ENCODE measurements at places on chromosomes 12 and 14.

- DNase-seq = no peak
Observed at GRCh38 chr12:3532931-3533702, 42.1 kb downstream of the PRMT8 start.

- DNase-seq = no peak
Observed at GRCh38 chr14:27608377-27608776, 1010.5 kb upstream of the NOVA1 start.

DNA sequence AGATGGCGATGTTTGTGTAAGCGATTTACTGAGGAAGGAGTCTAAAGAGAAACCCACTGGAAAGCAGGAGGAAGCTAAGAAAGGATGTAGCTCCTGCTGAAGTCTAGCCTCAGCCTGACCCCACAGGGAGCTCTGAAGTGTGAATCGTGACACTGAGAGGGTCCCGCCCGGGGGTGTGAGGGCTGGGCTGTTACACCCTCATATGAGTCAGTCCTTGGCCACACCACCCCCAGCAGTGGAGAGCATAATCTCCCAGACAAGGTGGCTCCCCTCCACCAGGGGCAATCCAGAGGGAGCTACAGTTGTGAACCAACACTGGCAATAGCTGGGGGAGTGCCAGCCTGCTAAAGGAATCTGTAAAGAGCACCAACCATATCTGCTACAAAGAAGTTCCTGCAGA, 31.5 kb downstream of the SVOP start:
- DNase-seq = no peak

- DNase-seq = no peak
Observed at GRCh38 chr12:111248236-111249017, 120.5 kb downstream of the PHETA1 start.

DNA sequence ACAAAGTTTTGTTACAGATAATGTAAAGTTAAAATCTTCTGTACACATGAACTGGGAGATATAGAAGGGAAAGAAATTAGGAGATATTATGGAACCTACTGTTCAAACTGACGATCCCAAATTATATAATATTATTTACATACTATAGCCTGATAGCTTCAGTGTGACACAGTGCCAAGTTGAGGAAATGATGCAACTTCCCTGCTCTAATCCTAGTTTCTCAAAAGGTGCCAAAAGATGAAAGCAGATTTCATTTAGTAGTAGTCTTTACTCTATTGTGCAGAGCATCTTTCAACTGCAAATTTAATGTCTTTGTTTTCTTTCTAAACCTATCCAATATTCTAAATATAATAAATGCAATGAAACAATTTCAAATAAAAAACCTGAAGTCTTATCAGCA, 46.9 kb downstream of the COCH start:
- no peak for DNase-seq

DNA sequence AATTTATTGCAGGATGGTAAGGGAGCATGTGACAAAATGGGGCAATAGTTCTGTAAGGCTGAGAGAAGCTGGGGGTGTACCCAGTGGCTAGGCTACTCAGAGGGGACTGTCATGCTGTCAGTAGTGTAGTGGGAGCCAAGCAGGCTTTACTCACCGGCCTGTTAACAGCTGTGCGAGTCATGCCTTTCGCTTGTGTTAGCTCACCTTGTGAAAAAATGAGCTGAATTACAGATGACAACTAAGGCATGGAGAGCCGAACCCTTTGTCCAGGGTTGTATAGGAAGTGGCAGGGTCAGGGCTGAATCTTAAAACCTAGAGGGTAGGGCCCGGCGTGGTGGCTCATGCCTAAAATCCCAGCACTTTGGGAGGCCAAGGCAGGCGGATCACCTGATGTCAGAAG, 37.9 kb downstream of the SH2B3 start:
- peak; percentile 66 for DNase-seq

GRCh38 chr14:40525314-40525713, 1081.4 kb upstream of the LRFN5 start:
- DNase-seq = no peak

DNA sequence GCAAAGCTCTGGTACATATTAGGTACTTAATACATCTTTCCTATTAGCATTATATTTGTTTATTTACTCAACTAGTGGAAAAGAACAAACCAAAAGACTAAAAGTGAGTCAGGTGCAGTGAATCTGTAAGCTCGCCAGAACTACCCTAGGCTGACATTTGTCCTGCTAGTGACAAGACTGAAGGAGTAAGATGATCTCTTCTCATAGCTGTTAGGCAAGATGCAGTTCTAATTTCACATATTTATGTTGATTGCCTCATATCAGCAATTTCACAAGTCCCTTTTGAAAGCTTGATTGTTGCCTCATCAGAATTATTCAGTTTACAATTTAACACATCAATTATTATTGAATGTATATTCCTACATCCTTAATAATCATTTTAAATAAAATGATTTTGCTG, 293.0 kb upstream of the NAV3 start:
- DNase-seq = no peak

GRCh38 chr14:61542848-61543790, 152.2 kb upstream of the HIF1A start:
- DNase-seq = no peak

DNA sequence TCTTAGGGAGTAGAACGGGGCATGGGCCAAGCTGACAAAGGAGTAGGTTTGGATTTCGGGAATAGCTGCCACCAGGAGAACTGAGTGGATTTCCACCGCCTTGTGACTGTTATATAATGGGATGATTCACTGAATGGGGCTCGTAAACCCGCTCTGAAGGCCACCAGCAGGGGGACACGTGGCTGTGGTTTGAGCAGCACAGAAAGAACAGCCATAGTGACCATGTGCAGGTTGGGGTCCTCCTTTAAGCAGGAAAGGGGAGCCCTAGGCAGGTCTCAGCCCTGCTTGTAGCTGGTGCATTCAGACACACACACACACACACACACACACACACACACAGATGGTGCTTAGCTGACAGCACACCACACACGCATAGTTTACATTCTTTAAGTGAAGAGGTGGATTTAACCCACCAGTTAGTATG, 8.6 kb upstream of the ASB2 start:
- DNase-seq = no peak

GRCh38 chr14:37147310-37147880, 25.0 kb downstream of the SLC25A21 start:
- DNase-seq = no peak

DNA sequence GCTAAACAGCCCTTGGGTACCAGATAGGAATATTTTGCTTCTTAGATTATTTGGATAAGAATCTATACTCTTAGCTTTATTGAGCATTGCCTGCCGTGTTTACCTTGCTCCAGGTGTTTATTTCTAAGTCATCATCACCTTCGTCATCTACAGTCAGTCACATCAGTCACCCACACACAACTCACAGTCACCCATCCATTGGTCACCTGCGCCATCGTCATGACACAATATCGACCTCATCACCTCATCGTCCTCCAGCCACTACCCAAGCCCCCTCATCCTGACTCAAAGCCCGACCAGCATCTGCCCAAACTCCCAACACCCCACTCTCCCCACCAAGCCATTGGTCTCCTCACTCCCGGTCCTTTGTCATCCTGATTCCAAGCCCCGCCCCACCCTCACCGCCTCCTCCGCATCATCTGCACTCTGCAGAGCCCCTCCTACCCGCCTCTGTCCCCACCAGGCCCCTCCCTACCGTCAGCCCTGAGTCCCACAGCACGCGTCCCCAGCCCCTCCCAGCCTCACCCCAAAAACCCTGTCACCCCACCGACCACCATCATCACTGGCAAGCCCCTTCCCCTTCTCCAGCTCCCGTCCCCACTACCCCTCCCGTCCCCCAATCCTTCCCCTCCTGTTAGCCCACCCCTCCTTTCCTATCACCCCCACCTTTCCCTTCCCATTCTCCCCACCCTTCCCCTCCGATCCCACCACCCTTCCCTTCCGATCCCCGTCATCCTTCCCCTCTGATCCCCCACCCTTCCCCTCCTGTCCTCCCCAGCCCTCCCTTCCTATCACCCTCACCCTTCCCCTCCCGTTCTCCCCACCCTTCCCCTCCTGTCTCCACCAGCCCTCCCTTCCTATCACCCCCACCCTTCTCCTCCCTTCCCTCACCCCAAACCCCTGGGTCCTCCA, 9.8 kb downstream of the DLK1 start:
- no peak for DNase-seq

GRCh38 chr14:73424453-73424852, 33.9 kb downstream of the NUMB start:
- no peak for DNase-seq

GRCh38 chr12:54019924-54020590, 8.2 kb upstream of the HOXC6 start:
- peak; percentile 1 for DNase-seq

DNA sequence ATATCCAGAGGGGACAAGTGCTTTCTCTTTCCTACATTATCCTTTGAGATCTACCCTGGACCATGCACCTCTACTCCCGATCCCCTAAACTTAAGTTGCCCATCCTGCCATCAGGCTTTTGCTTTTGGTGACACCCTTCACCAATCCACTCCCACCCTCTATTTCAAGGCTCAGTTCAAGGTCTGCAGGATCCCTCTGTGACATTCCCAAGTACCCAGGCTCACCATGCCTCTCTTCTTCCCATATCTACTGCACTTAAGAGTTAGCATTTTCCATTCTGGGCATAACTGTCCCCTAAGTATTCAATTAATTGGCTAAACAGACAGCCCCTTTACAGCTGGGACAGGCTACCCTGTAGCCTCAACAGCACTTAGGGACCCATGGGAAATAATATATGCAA, 3.1 kb downstream of the NFYB start:
- no peak for DNase-seq

- no peak for DNase-seq
Observed at GRCh38 chr12:74259199-74259598, 278.4 kb upstream of the ATXN7L3B start.

DNA sequence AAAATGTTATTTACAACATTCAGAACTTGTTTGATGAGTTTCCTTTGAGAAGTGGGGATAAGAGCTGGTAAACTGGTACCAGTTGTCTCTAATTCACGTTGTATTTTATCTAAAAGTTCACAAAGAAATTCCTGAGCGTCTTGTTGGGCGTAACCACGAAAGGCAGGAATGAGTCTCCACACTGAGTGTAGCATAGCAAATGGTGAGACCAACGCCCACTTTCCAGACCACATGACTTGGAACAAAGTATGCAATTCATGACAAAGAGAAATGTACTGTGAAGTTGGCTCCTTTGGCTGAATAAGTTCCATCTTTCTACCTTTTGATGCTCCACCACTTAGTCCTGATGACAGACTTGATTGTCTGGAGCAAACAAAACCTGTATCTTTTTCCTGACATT, 18.4 kb downstream of the USP44 start:
- DNase-seq = no peak

GRCh38 chr12:117874842-117875434, 93.9 kb downstream of the KSR2 start:
- DNase-seq = peak; percentile 57

- no peak for DNase-seq
Observed at GRCh38 chr12:124036171-124036598, 63.2 kb downstream of the ZNF664 start.

DNA sequence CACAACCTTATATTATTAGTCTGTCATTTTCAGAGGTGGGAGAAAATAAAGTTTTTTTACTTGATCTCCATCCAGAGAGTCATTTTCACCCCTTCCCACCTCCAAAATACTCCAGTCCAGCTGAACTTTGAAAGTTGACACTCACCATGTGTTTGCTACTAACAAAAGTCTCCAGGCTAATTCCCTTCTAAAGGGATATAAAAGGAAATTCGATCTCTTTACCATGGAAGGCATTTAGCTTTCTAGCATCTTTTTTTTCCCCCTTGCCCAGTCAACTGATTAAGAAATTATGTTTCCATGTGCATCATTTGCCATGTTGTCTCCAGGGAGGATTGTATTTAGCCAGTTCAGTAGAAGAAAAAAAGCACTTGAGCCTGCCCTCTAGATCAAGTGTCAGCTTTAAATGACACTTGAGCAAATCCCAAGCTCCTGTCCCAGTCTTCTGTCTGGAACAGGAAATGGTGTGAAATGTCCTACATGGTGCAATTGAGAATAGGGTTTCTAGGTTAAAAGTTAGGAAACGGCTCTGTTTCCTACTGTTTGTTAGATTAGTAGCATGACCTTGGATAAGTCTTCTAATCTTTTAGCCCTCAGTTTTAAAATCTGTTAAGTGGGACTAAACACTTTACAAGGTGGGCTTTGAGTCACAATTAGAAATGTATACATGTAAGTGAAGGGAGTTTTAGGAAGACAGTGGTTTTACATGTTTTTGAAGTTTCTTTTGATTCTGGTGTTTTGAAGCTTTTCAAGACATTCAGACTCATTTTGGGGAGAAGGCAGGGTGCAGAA, 67.2 kb downstream of the GNS start:
- DNase-seq = no peak

- no peak for DNase-seq
Observed at GRCh38 chr14:67675219-67675582, 769 bp upstream of the VTI1B start.

DNA sequence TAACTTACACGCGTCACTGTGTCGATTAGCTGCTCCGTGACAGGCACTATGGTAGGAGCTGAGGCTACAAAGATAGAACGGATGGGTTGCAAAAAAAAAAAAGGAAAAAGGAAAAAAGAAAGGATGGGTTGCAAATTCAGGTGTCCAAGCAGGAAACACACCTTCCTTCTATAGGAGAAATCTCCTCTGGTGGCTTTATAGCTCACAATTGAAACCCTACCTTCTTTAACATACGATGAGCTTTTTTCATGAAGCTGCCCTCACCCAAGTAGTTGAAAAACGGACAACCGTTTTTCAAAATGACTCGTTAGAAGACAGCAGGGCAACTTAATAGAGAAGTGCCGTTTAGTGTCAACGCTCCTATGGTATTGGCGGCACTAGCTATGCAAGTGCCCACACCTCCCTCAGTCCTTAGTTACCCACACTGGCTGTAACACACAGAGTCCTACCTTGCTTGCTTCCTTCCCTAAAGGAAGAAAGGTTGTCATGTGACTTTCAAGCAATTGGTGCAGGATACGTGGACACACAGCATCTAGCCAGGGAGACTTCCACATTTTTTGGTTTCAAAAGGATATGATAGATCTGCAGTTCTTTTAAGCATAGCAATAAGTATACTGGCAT, 682 bp upstream of the TRIP11 start:
- DNase-seq = no peak

DNA sequence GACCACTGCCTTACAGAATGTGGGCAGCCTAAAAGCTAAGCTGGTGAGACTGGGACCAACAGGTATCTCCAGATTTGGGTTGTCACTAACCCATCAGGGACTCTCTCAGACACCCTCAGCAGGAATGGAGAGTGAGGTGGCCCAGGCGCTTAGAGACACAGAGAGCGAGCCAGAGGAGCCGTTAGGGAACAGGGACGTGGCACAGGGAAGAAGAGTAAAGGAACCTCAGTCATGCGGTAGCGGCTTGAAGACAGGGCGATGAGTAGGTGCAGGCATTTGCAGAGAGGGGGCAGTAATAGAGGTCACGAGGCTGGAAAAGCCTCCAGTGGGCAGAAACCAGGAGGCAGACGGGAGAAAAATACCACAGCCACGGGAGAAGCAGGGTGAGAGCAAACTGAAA, 158.0 kb upstream of the CCND2 start:
- no peak for DNase-seq

GRCh38 chr12:103908246-103908541, 22.0 kb upstream of the HSP90B1 start:
- no peak for DNase-seq

Data from stimulated activated naive CD8-positive, alpha-beta T cell treated with anti-CD3 and anti-CD28 coated beads, Interleukin-15, amount 100 ng/mL, for 72 hours (primary cell).